HFFc6 (cell line): ENCODE measurements at places on chromosomes 16 and 17. TPM values are rescaled to one million over a fixed set of nuclear protein-coding genes. Genes with fewer than 3 reads are reported as not detected.

- no peaks in the 10 kb centered on the region for H3K27me3 ChIP-seq
- H3K4me1 ChIP-seq: no peaks in the 10 kb centered on the region
- no peak for DNase-seq
- no peak overlapping the region for H3K4me3 ChIP-seq
- H3K27ac ChIP-seq: no peak overlapping the region
These were observed 508.0 kb downstream of the WWOX start for GRCh38 chr16:78607465-78607864.

GRCh38 chr16:9124908-9125584 lies 33.6 kb downstream of the HAPSTR1 start:
- H3K4me3 ChIP-seq: peak overlapping the region; percentile 15; the same call in 1 of the 2 replicates
- peaks cover 54% of the 10 kb centered on the region for H3K4me1 ChIP-seq
- no peak for DNase-seq
- H3K27ac ChIP-seq: peak overlapping the region; percentile 53; the same call in 1 of the 2 replicates
- H3K27me3 ChIP-seq: peaks cover 2% of the 10 kb centered on the region

DNA sequence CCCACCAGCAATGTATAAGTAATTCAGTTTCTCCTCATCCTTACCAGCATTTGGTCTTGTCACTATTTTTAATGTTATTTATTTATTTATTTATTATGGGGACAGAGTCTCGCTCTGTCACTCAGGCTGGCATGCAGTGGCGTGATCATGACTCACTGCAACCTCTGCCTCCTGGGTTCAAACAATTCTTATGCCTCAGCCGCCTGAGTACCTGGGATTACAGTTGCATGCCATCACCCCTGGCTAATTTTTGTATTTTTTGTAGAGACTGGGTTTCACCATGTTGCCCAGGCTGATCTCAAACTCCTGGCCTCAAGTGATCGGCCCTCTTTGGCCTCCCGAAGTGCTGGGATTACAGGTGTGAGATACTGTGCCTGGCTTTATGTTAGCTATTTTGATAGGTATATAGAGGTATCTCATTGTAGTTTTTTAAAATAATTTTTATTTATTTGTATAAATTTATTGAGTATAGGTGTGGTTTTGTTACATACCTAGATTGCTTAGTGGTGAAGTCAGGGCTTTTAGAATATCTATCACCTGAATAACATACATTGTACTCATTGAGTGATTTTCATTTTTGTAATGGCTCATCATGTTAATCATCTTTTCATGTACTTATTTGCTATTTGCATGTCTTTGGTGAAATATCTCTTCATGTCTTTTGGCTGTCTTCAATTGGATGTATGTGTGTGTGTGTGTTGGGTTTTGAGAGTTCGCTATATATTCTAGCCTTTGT lies 53.3 kb downstream of the TANC2 start:
- H3K4me3 ChIP-seq: no peak overlapping the region
- H3K27ac ChIP-seq: no peak overlapping the region
- peaks cover 47% of the 10 kb centered on the region for H3K36me3 ChIP-seq
- H3K27me3 ChIP-seq: peaks cover 3% of the 10 kb centered on the region
- no peak for DNase-seq
- peaks cover 35% of the 10 kb centered on the region for H3K4me1 ChIP-seq

- peak overlapping the region; percentile 94 for H3K27ac ChIP-seq
- peaks cover 27% of the 10 kb centered on the region for H3K4me1 ChIP-seq
- peak; percentile 50 for DNase-seq
- peak overlapping the region; percentile 92 for H3K4me3 ChIP-seq
- H3K27me3 ChIP-seq: no peaks in the 10 kb centered on the region; the same call in 1 of the 2 replicates
- peaks cover 7% of the 10 kb centered on the region for H3K36me3 ChIP-seq
These were observed 58.0 kb upstream of the GSE1 start for GRCh38 chr16:85554889-85555718.

GRCh38 chr16:4771646-4772045 lies 4.7 kb upstream of the ZNF500 start:
- no peak overlapping the region for H3K4me3 ChIP-seq
- no peak overlapping the region for H3K27ac ChIP-seq
- no peak for DNase-seq
- no peaks in the 10 kb centered on the region for H3K36me3 ChIP-seq
- H3K4me1 ChIP-seq: peaks cover 22% of the 10 kb centered on the region

DNA sequence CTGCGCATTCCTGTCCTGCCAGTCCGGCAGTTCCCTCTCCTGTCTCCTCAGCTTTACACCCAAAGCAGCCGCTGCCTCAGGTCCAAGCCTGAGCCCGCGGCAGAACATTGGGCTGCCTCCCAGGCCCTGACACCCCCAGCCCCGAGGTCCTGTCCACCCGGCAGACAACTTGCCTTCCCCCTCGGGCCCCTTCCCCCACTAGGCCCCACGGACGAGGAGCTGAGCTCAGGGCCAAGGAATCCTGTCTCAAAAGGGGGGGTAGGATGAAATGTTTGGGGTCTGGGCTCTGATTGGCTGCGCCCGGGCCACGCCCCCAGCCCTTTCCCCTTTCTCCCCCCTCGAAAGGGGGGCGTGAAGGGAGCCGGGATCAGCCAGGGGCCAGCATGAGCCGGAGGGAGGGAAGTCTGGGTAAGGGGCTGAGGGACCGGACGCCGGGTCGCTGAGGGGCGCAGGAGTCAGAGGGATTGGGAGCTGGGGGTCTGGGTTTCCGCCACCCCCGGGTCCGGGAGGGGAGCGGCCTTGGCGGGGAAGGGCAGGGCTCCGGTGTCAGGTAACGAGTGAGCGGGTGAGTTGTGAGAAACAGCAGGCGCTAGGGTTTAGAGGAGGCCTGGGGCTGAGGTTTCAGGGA lies at the start of gene CTF1:
TSS of gene CTF1 (plus strand) at position 354 of the 628 bp plus-strand sequence. CDS start at position 384, 30 bp downstream.
- H3K4me1 ChIP-seq: peaks cover 38% of the 10 kb centered on the region
- H3K27me3 ChIP-seq: peaks cover 4% of the 10 kb centered on the region; the same call in 1 of the 2 replicates
- peak; percentile 74 for DNase-seq
- H3K4me3 ChIP-seq: peak within 1 kb of the TSS; percentile 98
- H3K27ac ChIP-seq: peak within 1 kb of the TSS; percentile 100
- peaks cover 16% of the 10 kb centered on the region for H3K36me3 ChIP-seq

GRCh38 chr17:16314859-16315258 lies 38.4 kb downstream of the CENPV start:
- peaks cover 16% of the 10 kb centered on the region for H3K4me1 ChIP-seq
- no peak overlapping the region for H3K27ac ChIP-seq
- DNase-seq: no peak
- H3K27me3 ChIP-seq: peaks cover 5% of the 10 kb centered on the region
- H3K4me3 ChIP-seq: no peak overlapping the region

DNA sequence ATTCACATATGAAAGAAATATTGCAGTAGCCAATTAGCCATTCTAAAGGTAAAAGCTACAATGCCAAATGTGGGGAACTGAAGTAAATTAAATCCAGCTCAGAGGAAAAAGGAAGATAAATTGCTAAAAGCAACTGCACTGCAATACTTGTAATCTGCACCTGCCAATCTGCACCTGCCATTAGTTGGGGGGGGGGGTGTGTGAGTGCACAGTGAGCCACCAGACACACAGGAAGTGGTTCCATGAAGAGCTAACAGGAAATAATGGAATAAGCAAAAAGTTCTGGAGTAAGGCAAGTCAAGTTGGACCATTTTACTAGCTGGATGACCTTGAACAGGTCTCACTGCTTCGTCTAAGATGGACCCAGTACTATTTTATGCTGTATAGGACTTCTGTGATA lies 191.8 kb downstream of the PARN start:
- no peaks in the 10 kb centered on the region for H3K27me3 ChIP-seq
- H3K36me3 ChIP-seq: no peaks in the 10 kb centered on the region
- no peak overlapping the region for H3K4me3 ChIP-seq
- DNase-seq: no peak
- no peak overlapping the region for H3K27ac ChIP-seq

DNA sequence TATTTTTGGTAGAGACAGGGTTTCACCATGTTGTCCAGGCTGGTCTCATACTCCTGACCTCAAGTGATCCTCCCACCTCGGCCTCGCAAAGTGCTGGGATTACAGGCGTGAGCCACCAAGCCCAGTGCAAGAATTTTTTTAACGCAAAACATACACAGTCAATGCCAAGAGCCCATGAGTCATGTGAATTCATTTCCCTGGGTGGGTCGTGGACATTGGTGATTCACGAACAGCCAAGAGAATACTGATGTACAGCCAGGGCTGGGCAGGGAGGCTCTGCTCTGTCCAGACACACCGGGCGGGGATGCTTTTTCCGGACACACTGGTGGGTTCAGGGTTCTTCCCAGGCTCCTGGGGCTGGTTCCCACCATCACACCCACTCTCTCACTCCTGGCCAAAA lies 17.7 kb downstream of the SLC38A8 start:
- H3K4me3 ChIP-seq: no peak overlapping the region
- H3K4me1 ChIP-seq: peaks cover 8% of the 10 kb centered on the region
- no peak overlapping the region for H3K27ac ChIP-seq
- H3K27me3 ChIP-seq: peaks cover 31% of the 10 kb centered on the region
- peaks cover 18% of the 10 kb centered on the region for H3K36me3 ChIP-seq

DNA sequence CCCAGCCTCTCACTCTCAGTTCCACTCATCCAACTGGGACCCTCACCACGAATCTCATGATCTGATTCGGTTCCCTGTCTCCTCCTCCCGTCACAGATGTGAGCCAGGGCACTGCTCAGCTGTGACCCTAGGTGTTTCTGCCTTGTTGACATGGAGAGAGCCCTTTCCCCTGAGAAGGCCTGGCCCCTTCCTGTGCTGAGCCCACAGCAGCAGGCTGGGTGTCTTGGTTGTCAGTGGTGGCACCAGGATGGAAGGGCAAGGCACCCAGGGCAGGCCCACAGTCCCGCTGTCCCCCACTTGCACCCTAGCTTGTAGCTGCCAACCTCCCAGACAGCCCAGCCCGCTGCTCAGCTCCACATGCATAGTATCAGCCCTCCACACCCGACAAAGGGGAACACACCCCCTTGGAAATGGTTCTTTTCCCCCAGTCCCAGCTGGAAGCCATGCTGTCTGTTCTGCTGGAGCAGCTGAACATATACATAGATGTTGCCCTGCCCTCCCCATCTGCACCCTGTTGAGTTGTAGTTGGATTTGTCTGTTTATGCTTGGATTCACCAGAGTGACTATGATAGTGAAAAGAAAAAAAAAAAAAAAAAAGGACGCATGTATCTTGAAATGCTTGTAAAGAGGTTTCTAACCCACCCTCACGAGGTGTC lies 26.6 kb downstream of the STH start:
- H3K4me1 ChIP-seq: no peaks in the 10 kb centered on the region
- DNase-seq: no peak
- peak overlapping the region; percentile 17 for H3K27ac ChIP-seq
- H3K4me3 ChIP-seq: no peak overlapping the region; the same call in 1 of the 2 replicates

DNA sequence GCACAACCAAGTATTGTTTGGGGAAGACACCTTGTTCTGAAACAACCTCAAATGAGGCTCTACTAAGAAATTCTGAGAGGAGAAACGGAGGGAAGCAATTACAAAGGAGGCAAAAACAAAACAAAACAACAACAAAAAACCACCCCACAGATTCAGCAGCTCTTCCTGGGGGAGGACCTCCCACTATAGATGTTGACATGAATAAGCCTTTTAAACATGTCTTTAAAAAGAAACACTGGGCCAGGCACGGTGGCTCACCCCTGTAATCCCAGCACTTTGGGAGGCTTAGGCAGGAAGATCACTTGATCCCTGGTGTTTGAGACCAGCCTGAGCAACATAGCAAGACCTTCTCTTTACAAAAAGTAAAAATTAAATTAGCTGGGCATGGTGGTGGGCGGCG lies 22.6 kb upstream of the JPH3 start:
- no peaks in the 10 kb centered on the region for H3K36me3 ChIP-seq
- DNase-seq: no peak
- no peak overlapping the region for H3K4me3 ChIP-seq
- H3K27ac ChIP-seq: no peak overlapping the region
- peaks cover 44% of the 10 kb centered on the region for H3K4me1 ChIP-seq

DNA sequence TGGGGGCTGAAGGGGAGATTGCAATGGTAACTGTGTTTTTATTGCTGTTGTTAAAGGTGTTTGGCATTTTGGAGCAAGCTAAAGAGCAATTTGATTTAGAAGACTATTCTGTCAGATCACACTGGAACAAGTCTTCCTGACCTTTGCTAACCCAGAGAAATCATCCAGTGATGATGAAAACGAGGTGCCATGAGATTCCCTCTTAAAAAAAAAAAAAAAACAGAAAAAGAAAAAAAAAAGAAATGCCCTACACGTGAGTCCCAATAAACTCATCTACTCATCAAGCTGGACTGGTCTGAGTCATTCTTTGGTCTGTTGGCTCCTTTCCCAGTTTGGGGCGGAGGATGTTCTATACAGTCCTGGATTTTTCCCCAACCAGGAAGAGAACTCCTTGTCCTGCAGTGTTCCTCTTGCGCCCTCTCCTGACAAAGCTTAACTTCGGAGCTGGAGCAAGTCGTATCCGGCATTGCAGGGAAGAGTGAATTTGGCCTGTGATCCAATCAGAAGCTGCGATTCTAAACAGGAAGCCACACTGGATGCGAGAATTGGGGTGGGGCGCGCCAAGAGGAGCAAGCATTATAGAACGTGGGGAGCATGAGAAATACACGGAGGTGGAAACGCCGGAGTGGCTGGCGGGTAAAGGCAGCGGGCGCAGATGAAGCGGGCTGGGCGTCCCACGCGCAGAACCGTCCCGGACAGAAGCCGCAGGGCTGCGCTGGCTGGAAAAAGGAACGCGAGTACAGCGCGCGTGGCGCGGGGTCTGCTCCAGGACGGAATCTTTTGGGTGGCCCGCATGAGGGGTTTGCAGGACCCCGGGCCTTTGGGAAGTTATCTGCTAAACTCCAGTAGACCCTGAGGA lies 22.4 kb upstream of the CRYM start:
- DNase-seq: peak; percentile 100

GRCh38 chr17:40705584-40705983 lies 2.0 kb upstream of the KRT24 start:
- no peaks in the 10 kb centered on the region for H3K4me1 ChIP-seq
- no peaks in the 10 kb centered on the region for H3K36me3 ChIP-seq
- no peak overlapping the region for H3K27ac ChIP-seq
- H3K27me3 ChIP-seq: peaks cover 28% of the 10 kb centered on the region
- DNase-seq: no peak
- no peak overlapping the region for H3K4me3 ChIP-seq

The KLHL10 gene
- total RNA-seq: 0.18 TPM in 1 of 3 replicates, not detected in the others

The TP53TG3 gene
- 0.29 TPM in 1 of 3 replicates, not detected in the others for total RNA-seq

The CASKIN1 gene
- total RNA-seq: 0.06 and 0.23 TPM in 2 replicates

The EVI2A gene
- total RNA-seq: 1.1 to 2.2 TPM (median 1.6 TPM) in 3 replicates

The USP22 gene
- 215 to 243 TPM (median 234 TPM) in 3 replicates for total RNA-seq

The TGFB1I1 gene
- 164 to 186 TPM (median 166 TPM) in 3 replicates for total RNA-seq

The KRTAP3-2 gene
- total RNA-seq: not detected in 3 replicates

The CCL5 gene
- 0.26 TPM in 1 of 3 replicates, not detected in the others for total RNA-seq

The MGRN1 gene
- total RNA-seq: 65.8 to 81.8 TPM (median 74.0 TPM) in 3 replicates

The MYLK3 gene
- total RNA-seq: 0.02 to 0.30 TPM (median 0.18 TPM) in 3 replicates

The KRTAP9-7 gene
- not detected in 3 replicates for total RNA-seq
